ENCODE measurements at places on chromosomes 13 and 19.

DNA sequence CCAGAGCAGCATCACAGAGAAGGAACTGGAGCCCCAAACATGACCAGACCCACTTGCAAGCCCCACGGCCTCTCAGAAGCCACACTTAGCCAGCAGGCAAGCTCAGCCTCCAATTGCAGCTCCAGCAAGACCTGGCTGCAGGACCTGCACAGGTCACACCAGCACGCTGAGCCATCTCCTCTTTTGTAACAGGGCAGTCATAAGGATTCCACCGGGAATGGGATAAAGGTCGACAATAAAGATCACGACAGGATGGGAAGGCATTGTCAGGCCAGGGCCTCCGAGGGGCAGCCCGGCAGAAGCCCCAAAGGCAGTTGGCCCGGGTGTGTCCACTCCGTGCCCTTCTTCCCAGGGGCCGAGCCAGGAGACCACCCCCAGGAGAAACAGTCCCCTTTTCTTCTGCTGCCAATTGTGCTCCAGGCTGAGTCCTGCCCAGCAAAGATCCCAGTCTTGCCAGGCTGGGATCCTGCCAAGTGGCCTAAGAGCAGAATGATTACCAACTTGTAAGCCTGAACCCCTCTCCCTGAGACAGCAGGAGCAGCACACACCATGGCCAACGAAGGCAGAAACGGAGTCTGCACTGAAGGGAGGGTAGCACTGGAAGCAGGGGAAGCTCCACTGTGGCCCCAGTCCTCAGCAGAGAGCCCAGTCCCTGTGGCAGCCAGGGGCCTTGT lies 12.5 kb downstream of the PEPD start:
- DNase-seq: no peak

- DNase-seq: no peak
These were observed 67.3 kb upstream of the KLF12 start for GRCh38 chr13:74201530-74201929.

GRCh38 chr19:41610789-41611188 lies 16.1 kb downstream of the CEACAM4 start:
- DNase-seq: no peak

DNA sequence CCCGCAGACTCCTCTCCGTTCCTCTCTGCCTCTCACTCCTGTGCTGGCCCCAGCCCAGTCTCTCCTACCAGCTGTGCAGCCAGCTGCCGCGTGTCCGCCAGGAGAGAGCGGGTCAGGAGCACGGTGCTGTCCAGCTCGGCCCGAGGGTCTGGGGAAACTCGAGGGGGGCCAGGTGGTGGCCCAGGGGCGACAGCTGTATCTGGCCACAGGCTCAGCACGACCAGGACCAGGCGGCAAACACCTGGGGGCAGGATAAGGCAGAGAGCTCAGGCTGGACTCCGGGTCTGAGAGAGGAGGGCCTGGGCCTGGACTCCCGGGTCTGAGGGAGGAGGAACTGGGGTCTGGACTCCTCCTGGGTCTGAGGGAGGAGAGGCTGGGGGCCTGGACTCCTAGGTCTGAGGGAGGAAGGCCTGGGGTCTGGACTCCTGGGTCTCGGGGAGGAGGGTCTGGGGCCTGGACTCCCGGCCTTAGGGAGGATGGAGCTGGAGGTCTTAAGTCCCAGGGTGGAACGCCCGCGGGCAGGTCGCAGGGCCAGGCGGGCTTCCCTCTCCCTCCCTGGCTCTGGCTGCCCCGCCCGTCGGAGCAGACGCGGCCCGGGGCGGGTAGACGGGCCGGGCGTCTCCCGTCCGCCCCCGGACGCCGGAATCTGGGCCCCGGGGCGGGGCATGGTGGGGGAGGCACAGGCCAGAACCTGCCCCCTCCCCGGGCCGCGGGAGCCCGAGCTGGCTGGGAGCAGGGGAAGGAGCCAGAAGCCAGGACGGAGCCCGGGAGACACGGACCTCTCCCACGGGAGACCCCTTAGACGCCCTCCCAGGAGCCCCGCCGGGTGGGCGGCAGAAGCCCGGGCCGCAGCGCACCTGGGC lies 1.3 kb downstream of the IL11 start:
- peak; percentile 12 for DNase-seq

- DNase-seq: peak; percentile 16
These were observed 196.8 kb downstream of the PDS5B start for GRCh38 chr13:32783067-32783466.

GRCh38 chr13:31670831-31671617 lies 68.3 kb upstream of the RXFP2 start:
- DNase-seq: no peak

DNA sequence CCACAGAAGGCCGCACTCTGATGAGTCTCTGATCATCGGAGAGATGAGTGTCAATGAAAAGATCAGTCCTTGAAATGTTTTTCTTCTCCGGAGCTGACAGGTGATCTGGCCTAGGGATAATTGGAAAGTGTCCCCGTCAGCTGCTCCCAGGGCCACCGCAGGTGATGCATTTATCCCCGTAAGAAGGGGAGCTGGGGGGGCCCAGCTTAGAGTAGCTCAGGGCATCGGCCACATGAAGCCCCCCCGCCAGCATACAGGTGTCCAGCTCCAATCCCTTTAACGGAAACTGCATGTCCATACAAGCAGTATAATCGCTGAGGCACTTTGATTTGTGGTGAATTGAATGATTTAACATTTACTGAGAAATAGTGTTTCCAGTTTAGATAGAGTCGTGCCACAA lies 27.7 kb downstream of the ATP4B start:
- DNase-seq: no peak

GRCh38 chr19:19652482-19653295 lies 9.2 kb upstream of the GMIP start:
- no peak for DNase-seq

DNA sequence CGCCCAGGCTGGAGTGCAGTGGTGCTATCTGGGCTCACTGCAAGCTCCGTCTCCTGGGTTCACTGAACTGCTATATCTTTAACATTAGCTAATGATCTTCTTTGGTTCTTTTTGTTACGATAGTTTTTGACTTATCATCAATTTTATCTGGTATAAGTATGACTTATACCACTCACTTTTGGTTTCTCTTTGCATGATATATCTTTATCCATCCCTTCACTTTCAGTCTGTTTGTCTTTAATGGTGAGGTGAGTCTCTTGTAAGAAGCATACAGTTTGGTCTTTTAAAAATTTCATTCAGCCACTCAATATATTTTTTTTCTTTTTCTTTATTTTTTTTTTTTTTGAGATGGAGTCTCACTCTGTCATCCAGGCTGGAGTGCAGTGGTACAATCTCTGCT lies 58.4 kb downstream of the ADGRE1 start:
- DNase-seq: no peak

Data from stimulated activated CD4-positive, alpha-beta T cell treated with anti-CD3 and anti-CD28 coated beads, Interleukin-4, amount 100 ng/mL, for 24 hours (primary cell).